ENCODE measurements at places on chromosomes 4 and X. TPM values are rescaled to one million over a fixed set of nuclear protein-coding genes. Genes with fewer than 3 reads are reported as not detected.

CT45A3 gene
- not detected for total RNA-seq

NXF2B gene
- total RNA-seq = not detected

SMIM43 gene
- total RNA-seq = 1.0 TPM

MAGEA2B gene
- not detected for total RNA-seq

MAGEA4 gene
- total RNA-seq = not detected

MAGED4 gene
- 40.2 TPM for total RNA-seq

ATP6AP1 gene
- 43.3 TPM for total RNA-seq

ZNF630 gene
- 0.26 TPM for total RNA-seq

TSPAN7 gene
- total RNA-seq = not detected

HERC6 gene
- 1.2 TPM for total RNA-seq

MYOZ2 gene
- 8.8 TPM for total RNA-seq

CENPU gene
- total RNA-seq = 0.34 TPM

SRPX gene
- 708 TPM for total RNA-seq

SPANXA1 gene
- not detected for total RNA-seq

ETDB gene
- not detected for total RNA-seq

TNIP3 gene
- total RNA-seq = not detected

POF1B gene
- total RNA-seq = not detected

S100P gene
- not detected for total RNA-seq

Data from pericardium fibroblast (primary cell).